ENCODE measurements at places on chromosomes 16 and 17. TPM values are rescaled to one million over a fixed set of nuclear protein-coding genes. Genes with fewer than 3 reads are reported as not detected.

The PRSS27 gene
- total RNA-seq = 1.7 TPM

The HBA2 gene
- not detected for total RNA-seq

The MAPT gene
- 0.15 TPM for total RNA-seq

The RNF112 gene
- 0.20 TPM for total RNA-seq

Measured in activated CD8-positive, alpha-beta memory T cell treated with anti-CD3 and anti-CD28 coated beads, Interleukin-2, amount 10 ng/mL, durations not matched to agents 7 days and 5 days (primary cell).